ENCODE measurements at places on chromosomes 7 and 10.
A peak's percentile ranks its signal among the peaks of the same experiment; 100 is the strongest.

- no peak for DNase-seq
Observed at GRCh38 chr7:116598278-116598677, 73.4 kb downstream of the CAV1 start.

DNA sequence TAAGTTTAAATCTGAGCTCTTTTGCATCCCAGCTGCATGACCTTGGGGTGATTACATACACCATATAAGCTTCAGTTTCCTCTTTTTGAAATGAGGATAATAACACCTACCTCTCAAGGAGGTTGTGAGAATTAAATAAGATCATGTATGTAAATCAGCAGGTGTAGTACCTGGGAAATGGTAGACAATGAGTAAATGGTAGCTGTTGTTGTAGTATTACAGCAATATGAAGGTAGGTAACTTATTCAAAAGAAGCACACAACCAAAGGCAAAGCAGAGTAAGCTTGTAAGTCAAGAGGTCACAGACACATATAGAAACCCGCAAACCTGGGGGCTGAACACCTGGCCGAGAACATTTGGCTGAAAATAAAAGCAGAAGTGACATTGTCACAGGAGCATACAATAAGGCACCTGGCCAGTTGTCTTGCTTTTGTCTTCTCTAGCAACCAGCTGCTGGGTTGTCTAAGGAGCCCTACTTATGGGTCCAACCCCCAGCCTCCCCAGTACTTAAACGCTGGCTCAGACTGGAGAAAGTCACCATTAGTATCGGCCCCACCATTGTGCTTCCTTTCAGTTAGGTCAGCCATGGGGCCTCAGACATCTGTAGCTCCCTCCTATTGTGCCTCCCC lies 203.6 kb upstream of the MKLN1 start:
- no peak for DNase-seq

GRCh38 chr10:52030051-52030790 lies 283.9 kb upstream of the DKK1 start:
- DNase-seq: no peak

- DNase-seq: no peak
Observed at GRCh38 chr7:144459635-144460034, 56.1 kb upstream of the NOBOX start.

DNA sequence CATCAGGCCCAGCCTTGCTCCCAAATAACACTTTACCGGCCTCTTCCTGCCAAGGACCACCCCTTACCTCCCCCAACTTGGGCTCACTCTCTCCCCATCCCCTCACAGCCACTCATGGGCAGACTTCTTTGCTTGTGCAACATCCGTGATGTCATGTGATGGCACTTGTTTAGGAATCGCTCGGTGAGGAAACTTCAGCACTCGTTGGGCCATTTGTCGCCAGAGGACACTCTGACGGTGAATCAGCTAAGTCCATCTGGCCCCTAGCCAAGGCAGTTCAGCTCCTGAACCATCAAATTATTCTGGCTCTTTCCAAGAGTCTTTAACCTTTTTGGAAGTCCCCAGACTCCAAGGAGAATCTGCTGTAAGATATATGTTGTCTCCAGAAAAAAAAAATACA lies 19.2 kb downstream of the BTBD16 start:
- no peak for DNase-seq

DNA sequence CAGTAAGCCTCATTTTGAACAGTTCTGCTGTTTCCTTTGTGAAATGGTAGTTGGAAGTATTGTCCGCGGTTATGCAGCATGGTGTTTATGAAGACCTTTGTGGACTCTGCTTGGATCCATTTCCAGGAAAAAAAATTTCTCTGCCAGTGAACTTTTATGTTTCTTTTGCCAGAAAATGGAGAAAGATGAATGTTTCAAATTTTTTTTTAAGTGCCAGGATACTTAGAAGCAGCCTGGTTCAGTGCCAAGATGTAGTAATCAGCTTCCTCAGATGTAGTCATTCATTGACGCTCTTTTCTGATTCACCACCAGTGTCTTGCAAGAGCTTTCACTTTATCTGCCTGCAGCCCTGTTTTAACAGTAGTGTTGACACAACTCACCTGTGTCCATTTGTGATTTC lies 258.2 kb downstream of the SDK1 start:
- no peak for DNase-seq

- DNase-seq: no peak
Observed at GRCh38 chr7:158649279-158649678, 55.3 kb downstream of the NCAPG2 start.

GRCh38 chr7:435630-436366 lies 83.8 kb downstream of the PDGFA start:
- no peak for DNase-seq

DNA sequence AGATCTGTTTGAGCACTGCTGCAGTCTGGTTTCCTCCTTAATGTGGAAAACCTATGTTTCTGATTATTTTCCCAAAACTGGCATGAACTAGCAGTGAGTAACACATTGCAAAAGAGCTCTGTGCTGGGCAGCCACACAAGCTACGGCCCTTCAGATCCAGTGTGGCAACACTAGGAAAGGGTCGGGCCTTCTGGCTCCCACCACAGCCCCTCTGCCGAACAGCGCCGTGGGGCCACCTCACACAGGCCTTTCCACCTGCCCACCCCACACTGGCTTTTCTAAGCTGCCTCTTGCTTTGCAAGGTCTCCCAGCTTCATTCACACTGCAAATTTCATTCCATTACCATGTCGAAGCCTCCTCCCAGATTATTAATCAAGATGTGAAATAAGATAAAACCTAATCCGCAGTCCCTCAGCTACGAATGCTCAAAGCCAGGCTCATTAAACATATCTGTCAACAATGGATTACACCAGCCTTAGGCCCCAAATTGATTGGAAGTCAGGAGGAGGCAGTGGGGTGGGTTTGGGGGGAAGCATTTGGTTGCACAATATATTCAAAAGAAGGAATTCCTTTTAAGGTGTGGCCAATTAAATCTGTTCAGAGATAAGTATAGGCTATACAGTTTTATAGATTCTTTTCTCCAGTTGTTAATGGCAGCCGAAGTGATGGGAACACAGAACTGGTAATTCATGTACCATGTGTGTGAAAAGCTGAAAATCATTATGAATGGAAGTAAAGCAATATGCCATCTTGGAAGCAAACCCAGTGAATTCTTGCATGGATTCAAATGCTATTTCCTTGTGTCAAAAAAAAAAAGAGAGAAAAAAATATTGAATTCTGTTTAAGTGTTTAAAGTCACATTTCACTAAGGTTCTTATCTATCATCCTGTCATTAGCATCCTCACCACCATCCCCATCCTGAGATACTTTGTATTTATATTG lies 223.7 kb downstream of the MTERF1 start:
- DNase-seq: no peak

DNA sequence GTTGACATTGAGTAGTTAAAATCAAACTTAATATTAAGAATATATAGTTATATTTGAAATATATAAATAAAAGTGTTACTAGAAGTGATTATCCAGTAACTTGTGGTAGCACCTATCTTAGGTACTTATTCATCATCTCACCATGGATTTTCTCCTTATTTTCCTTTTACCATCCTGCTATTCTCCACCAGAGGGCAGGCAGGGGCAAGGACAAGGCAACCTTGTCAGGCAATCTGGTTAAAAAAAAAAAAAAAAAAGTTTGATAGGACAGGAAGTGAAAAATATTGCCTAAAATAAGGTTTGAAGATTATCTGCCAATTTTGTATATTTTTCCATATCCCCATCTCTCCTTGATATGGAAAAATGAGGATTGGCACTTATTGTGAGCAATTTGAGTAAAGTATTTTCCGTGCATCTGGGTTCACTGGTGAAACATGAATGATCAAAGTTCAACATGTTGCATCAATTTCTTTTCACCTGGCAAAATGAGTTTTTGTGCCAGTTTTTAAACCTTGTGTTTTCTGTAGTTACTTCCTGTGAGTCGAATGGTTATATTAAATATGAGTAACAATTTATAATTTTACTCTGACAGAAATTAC lies 256.7 kb downstream of the AGMO start:
- no peak for DNase-seq

DNA sequence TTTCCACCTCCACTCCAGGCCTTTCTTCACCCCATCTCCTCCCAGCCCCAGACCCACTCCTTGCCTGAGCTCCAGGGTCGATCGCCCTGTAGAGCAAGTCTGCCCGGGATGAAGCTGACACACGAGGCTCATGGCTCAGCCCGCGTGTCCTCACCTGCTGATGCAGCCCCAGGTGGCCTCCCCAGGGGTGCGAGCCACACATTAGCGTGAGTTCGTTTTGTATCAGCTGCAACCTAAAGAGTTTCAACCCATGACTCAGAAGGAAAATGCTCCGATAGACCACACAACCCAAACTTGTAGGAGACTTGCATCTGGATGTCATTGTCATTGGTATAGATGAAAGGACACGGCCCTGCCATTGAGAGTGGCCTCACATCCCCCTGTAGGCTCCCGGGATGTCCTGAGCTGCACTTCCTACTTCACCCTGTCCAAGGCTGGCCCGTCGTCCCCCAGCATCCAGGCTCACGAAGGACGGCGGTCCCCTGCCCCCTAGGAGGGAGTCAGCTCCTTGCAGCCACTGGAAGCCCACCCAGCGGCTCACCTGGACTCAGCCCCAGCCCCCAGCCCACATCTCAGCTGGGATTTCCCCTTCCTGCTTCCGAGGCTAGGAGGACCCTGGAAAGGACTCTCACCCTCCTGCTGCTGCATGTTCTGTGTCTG lies 97.7 kb downstream of the HTR5A start:
- no peak for DNase-seq

DNA sequence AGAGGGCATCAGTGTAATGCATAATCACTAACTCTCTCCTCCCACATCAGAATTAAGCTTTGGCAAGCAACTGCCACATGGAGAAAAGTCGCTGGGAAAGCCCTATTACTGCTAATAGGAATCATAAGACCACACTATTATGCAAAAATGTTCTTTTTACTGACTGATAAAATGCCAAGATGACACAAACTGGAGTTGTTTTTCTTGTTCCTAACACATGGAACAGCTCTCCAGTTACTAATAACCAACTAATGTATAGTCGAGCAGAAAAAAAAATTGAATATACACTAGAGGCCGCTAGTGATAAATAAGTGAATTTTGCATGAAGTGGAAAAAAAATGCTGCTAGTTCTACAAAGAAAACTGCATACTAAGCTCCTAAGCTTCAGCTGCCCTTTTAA lies 165.6 kb downstream of the TPK1 start:
- DNase-seq: no peak

GRCh38 chr7:118755067-118755625 lies 530.6 kb downstream of the ANKRD7 start:
- no peak for DNase-seq

DNA sequence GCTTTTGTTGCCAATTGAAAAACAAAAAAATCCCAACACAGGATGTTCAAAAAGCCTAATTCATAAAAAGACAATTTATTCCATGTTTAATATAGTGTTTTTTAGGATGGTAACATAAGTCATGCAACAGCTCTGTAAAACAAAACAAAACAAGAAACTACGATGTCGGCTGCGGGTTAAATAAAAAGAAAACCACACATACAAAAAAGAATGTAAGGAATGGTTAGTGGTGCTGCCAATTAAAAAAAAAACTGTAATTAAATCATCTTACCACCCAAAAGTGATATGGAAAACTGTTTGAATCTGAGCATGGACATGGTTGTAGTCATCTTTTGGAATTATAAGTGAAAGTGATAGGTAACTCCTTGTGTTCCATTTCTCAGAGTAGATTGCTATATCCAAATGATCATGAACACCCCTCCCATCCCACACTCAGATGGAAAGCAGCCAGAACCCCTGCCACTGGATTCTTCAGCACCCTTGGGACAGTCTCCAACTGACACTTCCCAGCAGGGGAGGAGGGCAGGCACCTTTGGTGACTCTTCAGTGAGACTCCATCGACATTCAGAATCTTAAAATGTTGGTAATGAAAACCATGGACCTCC lies 14.3 kb upstream of the DAGLB start:
- DNase-seq: no peak

DNA sequence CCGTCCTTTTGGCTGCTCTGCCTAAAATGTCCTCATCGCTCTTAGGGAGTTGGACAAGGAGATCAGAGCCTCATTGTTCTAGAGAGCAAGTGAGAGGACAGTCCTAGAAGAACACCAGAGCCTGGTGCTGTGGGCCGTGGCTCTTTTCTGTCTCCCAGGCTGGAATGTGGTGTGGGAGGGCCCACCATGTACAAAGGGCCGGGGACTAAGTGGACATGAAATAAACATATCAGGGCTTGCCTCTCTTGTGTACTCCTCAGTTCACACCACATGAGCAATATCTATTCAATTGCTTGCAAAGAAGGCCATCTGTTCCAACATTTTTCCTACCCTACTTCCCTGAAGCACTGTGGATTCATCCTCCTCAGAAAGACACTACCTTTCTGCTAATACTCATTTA lies 510.4 kb downstream of the SUGCT start:
- no peak for DNase-seq

GRCh38 chr10:35353805-35354204 lies 17.5 kb downstream of the CCNY start:
- DNase-seq: no peak

GRCh38 chr7:157558516-157558874 lies 221.7 kb downstream of the DNAJB6 start:
- no peak for DNase-seq

DNA sequence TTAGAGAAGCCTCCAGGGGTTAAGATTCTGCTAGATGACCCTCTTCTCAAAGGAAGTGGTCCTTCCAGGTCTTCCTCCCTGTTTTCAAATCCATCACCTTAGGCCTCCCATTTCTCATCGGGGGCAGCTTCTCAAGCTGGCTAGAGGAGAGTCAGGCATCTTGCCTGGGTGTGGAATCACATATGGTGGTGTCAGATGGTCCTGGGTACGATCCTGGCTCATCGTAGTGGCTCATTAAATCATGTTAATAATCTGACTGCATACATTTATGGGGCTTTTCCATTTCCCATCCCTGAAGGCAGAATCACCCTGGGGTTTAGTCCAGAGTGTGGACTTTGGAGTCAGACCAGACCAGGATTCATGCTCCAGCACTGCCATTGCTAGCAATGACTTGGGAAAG lies 132.6 kb downstream of the RPS24 start:
- DNase-seq: no peak

GRCh38 chr10:5629303-5630111 lies 36.9 kb downstream of the ASB13 start:
- DNase-seq: peak; percentile 76

DNA sequence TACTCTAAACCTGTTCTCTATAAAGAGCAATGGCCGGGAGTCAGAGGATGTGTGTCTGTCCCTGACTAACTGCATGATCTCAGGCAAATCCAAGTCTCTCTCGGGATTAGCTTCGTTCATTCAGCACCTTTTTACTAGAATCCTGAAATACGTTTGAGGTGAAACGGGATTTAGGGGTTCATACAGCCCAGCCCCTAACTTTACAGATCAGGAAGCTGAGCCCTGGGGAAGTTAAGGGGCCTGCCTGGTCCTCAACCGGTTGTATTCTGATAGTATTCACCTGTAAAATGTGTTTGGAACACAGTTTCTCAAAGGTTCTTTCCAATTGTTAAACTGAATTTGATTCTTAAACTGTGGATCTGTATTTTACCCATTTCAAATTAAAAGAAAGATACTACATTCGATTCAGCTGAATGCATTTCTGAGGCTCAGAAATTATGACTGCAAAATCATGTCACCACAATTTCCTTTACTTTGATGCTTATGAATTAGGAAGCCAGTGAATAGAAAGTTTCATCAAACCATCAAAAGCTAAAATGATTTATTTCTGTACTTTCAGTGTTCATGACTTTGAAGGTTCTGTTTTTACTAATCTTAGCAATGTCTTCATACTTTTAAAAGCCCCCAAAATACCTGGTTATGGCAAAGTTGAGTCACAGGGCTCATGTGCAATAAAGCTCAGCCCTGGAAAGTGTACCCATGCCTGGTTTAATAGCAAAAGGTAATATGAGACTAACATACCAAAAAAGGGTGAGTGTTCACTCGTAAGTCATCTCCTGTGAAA lies 28.9 kb upstream of the EZH2 start:
- peak; percentile 39 for DNase-seq
